ENCODE measurements at places on chromosomes 5 and 9. TPM values are rescaled to one million over a fixed set of nuclear protein-coding genes. Genes with fewer than 3 reads are reported as not detected.
A peak's percentile ranks its signal among the peaks of the same experiment; 100 is the strongest.

SIT1 gene
- 2.5 TPM for total RNA-seq

IFNA13 gene
- not detected for total RNA-seq

DNA sequence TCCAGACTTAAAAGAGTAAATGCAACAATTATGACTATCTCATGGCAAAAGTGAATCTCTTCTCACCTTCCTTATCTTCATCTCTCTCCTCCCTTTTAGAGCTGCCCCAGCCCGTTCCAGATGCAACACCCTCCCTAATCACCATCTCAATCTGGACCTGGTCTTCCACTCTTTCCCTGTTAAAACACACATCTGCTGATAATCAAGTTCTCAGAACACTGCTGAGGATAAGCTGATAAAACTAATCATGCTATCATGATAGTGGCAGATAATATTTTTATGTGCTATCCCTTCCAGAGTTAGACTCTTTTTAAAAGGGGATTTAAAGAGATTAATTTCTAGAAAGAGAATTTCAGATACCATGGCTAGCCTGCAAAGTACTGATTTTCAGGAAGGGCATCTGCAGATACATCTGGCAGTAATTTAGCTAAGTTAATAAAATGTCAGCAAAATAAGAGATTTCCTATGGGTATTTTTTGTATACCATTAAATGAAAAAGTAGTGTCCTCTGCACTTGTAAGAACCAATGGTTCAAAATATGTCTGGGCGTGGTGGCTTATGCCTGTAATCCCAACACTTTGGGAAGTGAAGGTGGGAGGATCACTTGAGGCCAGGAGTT is 17.2 kb downstream of the SGTB start:
- no peak for DNase-seq

- peak; percentile 27 for DNase-seq
Measured at GRCh38 chr9:113770396-113770795, 105.7 kb upstream of the ZNF618 start.

- DNase-seq, result no peak
Measured at GRCh38 chr5:172506251-172506650, 51.9 kb upstream of the SH3PXD2B start.

DNA sequence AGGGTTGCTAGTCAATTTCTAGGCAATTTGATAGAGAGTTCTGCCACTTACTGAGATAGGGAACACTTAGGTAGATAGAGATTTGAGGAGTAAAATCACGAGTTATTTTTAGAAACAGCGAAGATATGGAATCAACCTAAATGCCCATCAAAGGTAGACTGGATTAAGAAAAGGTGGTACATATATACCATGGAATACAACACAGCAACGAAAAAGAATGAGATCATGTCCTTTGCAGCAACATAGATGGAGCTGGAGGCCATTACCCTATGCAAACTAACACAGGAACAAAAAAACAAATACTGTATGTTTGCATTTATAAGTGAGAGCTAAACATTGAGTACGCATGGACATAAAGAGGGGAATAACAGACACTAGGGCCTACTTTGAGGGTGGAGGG is 9.7 kb downstream of the ELL2 start:
- DNase-seq, result no peak

DNA sequence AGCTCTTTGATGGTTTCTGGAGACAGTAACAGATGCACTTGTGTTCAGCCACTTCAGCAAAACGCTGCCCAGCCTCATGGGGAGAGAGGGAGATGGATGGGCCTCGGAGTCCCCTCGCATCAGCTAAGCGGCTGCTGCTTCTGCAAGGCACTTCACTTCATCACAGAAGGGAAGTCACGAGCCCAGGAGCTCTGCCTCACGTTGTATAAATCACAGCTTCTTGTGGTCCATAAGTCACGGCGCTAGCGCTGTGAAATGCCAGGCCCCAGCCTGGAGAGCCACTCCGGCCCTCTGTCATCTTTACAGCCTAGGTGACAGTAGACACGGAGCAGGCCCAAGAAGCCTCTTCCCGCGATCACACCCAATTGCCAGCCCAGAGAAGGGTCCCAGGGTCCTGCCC is 23.4 kb downstream of the DBH start:
- DNase-seq, result no peak

- no peak for DNase-seq
Measured at GRCh38 chr9:138011951-138012500, 134.4 kb downstream of the CACNA1B start.

DNA sequence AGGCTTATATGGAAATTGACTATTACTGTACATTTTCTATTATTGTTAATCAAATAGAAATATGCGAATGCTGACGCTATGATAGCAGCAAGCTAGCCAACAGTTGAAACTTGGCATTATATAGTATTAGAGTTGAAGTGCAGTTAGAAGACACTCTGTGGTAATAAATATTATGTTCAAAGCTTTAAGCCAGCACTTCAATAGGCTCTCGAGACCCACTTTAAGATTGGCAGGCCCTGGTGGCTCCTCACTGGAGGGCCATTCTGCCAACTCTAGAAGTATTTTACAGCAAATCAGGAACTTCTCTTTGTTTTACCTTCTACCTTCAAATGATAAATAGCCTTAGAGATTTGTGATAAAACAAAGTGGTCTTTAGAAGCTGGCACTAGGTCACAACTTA is 2029.0 kb upstream of the WWC1 start:
- DNase-seq, result no peak

DNA sequence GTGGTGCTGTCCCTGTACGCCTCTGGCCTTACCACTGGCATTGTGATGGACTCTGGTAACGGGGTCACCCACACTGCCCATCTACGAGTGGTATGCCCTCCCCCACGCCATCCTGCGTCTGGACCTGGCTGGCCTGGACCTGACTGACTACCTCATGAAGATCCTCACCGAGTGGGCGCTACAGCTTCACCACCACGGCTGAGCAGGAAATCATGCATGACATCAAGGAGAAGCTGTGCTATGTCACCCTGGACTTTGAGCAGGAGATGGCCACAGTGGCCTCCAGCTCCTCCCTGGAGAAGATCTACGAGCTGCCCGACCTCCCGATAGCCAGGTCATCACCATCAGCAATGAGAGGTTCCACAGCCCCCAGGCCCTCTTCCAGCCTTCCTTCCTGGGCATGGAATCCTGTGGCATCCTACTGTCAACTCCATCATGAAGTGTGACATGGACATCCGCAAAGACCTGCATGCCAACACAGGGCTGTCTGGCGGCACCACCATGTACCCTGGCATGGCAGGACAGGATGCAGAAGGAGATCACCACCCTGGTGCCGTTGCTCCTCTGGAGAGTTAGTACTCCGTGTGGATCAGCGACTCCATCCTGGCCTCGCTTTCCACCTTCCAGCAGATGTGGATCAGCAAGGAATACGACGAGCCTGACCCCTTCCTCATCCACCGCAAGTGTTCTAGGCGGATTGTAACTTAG is 434.2 kb upstream of the RGMB start:
- DNase-seq, result no peak

DNA sequence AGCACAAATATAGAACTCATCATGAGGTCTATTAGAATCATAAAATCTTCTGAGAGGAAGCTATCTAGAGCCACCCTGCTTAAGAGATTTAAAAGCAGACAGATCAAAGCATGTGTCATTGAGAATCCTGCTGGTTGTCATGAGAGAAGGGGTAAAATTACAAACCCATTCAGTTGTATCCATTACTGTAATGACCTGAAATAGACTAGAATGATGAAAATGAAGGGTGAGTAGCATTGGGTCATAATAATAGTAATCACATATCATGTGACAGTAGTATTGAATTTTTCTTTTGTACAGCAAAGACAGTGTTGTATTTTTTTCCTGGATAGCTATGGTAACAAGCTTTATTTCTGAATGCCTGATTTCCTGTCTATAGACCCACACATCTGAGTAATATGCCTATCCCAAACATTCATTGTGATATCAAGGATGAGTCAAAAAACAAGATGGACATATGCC is 149.0 kb downstream of the PDE4D start:
- DNase-seq, result no peak

DNA sequence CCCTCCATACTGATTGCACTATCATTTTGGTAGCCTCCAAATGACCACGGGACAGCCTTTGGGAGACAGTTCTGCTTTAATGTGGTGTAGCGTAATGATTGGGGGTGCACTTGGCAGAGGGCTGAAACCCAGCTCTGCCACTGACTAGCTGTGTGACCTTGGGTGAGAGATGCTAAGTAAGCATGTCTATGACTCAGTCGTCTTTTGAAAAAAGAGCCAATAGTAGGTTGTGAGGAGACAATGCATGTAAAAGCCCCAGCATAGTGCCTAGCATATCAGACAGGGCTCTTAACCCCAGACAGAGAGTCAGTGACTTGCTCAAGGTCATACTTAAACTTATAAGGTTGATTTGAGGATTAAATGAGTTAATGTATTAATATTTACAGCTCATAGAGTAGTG is 18.0 kb upstream of the CXCL14 start:
- DNase-seq, result no peak

DNA sequence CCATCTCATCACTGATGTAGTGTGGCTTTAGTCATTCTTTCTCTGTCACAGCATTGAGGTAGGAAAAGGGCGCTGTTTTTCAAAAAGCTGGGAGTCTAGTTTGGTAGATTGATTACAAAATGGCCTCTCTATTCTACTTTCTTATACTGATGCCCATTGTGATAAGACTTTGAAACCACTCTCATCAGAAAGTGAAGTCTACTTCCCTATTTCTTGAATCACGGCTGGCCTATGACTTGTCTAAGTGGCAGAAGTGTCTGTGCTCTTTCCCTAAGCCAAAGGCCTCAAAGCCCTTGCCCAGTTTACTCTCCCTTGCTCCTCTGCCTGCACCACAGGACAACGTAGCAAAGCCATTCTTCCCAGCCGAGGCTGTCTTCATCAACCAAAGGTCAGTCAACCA is 83.0 kb upstream of the IL33 start:
- DNase-seq, result no peak

- no peak for DNase-seq
Measured at GRCh38 chr9:117116084-117116483, 298.8 kb downstream of the ASTN2 start.

GRCh38 chr5:60362158-60362557 is 337.8 kb downstream of the DEPDC1B start:
- no peak for DNase-seq

DNA sequence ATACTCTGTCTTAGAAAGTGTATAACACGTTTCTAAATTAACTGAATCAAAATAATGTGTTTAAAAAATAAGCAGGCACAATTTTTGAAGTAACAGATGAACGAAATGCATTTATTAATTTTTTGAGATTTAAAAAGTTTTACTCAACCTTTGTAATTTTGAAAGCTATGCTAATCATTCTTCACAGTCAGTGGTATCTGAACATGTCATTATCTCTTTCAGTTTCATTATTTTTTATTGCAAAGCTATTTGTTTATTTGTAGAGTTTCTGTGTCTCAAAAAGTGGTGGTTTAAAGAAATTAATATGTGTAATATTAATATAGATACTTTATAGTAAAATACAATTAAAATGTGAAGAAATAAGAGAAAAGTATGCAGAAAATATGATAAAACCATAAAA is 11.2 kb downstream of the CHSY3 start:
- DNase-seq, result no peak

DNA sequence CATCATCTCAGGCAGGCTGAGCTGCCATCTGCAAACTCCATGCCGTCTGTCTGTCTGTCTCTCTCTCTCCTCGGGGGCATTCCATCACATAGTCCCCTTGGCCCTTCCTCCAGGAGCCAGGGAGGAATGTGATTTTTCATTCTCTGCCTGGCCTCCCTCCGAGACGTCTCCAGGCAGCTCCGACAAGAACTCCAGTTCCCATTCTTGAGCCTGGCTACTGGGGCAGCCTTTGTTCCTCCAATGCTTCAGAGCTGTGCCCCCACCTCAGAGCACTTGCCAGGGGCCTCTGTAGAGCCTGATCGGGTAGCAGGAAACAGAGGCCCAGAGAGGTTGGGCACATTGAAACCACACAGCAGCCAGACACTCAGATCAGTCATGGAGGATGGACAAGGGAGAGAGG is 74.0 kb downstream of the COL27A1 start:
- DNase-seq, result no peak

DNA sequence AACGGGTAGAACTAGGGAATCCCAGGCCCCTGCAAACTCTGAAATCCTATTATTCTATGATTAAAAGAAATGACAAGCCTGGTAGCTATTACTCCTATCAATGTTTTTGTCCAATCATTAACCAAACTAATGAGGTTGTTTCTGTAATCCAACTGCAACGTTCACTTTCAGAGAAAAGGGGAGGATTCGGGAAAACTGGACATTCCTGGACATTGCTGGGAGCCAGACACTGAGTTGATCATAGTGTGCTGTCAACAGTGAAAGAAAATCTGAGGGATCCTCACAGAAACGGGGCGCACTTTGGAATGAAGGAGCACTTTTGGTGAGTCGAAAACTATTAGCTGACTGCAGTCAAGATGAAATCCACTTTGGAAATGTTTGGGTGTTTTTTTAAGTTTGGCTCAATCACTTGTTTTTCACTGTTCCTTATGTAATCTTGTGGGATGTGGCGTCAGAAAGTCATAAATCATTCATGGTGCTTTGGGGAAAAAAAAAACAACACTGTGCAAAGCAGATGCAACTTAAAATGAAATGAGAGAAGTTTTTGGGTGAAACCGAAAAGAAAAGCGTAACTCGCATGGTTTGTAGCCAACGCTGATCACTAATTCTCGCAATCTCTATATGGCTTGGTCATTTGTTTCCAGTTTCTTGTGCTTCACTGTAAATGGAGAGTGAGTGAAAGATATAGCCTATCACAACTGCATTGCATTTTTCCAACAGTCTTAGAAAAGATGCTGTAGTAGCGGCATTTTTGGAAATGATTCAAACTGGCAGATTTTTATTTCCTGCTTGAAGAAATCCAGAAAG is 51.2 kb upstream of the ADRA1B start:
- no peak for DNase-seq

GRCh38 chr9:112863746-112864145 is 26.9 kb downstream of the SLC46A2 start:
- no peak for DNase-seq

- DNase-seq, result no peak
Measured at GRCh38 chr9:117825609-117826347, 121.6 kb downstream of the TLR4 start.

DNA sequence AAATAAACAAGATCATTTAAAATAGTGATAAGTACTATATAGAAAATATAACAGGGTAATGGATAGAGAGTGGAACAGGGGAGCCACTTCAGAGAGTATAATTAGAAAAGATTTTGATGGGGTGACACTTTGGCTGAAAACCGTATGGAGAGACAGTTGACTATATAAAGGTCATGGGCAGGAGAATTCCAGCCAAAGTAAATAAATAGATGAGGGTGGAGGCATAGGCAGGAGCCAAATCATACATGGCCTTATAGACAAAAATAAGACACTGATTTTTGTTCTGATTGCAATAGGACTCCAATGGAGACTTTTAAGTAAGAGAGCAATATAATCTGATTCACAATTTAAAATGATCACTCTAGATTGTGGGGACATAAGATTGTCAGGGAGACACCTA is 37.5 kb upstream of the NUDT12 start:
- no peak for DNase-seq

GRCh38 chr5:18888821-18889220 is 1099.2 kb downstream of the CDH18 start:
- no peak for DNase-seq

- no peak for DNase-seq
Measured at GRCh38 chr5:79510638-79511037, 3.3 kb downstream of the HOMER1 start.
